Smooth muscle cell of the umbilical artery (primary cell): ENCODE measurements at places on chromosomes 6 and 20. TPM values are rescaled to one million over a fixed set of nuclear protein-coding genes. Genes with fewer than 3 reads are reported as not detected.

ESR1 gene
- total RNA-seq: under 0.01 and 0.05 TPM in 2 replicates

SDCBP2 gene
- total RNA-seq: 1.2 and 1.8 TPM in 2 replicates

ENTPD6 gene
- 51.1 and 83.0 TPM in 2 replicates for total RNA-seq

PNLDC1 gene
- total RNA-seq: 0.28 TPM in 1 of 2 replicates, not detected in the other

GHRH gene
- not detected in 2 replicates for total RNA-seq

CDH22 gene
- total RNA-seq: not detected in 2 replicates

DAAM2 gene
- total RNA-seq: 1.2 and 1.4 TPM in 2 replicates

NKAPL gene
- 0.89 and 1.9 TPM in 2 replicates for total RNA-seq

MLN gene
- total RNA-seq: not detected in 2 replicates

TAPBP gene
- total RNA-seq: 69.8 and 119 TPM in 2 replicates

DEFB126 gene
- total RNA-seq: not detected in 2 replicates

SMLR1 gene
- not detected in 2 replicates for total RNA-seq

PI3 gene
- not detected in 2 replicates for total RNA-seq

CCN6 gene
- not detected in 2 replicates for total RNA-seq

BMP6 gene
- 2.1 and 69.2 TPM in 2 replicates for total RNA-seq

RAD21L1 gene
- total RNA-seq: 0.14 and 0.59 TPM in 2 replicates

TP53RK gene
- total RNA-seq: 12.1 and 15.7 TPM in 2 replicates

CDH4 gene
- 1.8 and 4.1 TPM in 2 replicates for total RNA-seq

IP6K3 gene
- total RNA-seq: 1.1 and 5.9 TPM in 2 replicates

NXT1 gene
- total RNA-seq: 20.1 and 20.2 TPM in 2 replicates

GRM4 gene
- total RNA-seq: 0.23 and 0.30 TPM in 2 replicates

NMBR gene
- total RNA-seq: not detected in 2 replicates

ADGB gene
- under 0.01 TPM in 1 of 2 replicates, not detected in the other for total RNA-seq

PDE7B gene
- total RNA-seq: 18.7 and 35.3 TPM in 2 replicates

RHAG gene
- total RNA-seq: not detected in 2 replicates

CASS4 gene
- total RNA-seq: under 0.01 and 0.14 TPM in 2 replicates

LAMA5 gene
- 6.5 and 25.0 TPM in 2 replicates for total RNA-seq

FKBP5 gene
- 1.8 and 8.9 TPM in 2 replicates for total RNA-seq

WFDC5 gene
- not detected in 2 replicates for total RNA-seq

ERVFRD-1 gene
- not detected in 2 replicates for total RNA-seq

SLC17A1 gene
- total RNA-seq: not detected in 2 replicates

RBM24 gene
- total RNA-seq: 8.0 and 16.2 TPM in 2 replicates

DLL1 gene
- total RNA-seq: under 0.01 and 0.14 TPM in 2 replicates

LINC00237 gene
- not detected in 2 replicates for total RNA-seq

TFAP2C gene
- not detected in 2 replicates for total RNA-seq

TBX18 gene
- total RNA-seq: 3.6 and 14.5 TPM in 2 replicates

OR2J3 gene
- not detected in 2 replicates for total RNA-seq

DEFB124 gene
- not detected in 2 replicates for total RNA-seq

SRMS gene
- total RNA-seq: not detected in 2 replicates

HSPA1A gene
- 73.6 and 99.1 TPM in 2 replicates for total RNA-seq

NFKBIE gene
- total RNA-seq: 5.6 and 6.1 TPM in 2 replicates

AAR2 gene
- 16.9 and 18.1 TPM in 2 replicates for total RNA-seq

ADAT2 gene
- total RNA-seq: 4.2 and 6.2 TPM in 2 replicates

SLA2 gene
- total RNA-seq: not detected in 2 replicates

LRFN2 gene
- not detected in 2 replicates for total RNA-seq

ARMH2 gene
- total RNA-seq: not detected in 2 replicates

CST2 gene
- total RNA-seq: not detected in 2 replicates

RBCK1 gene
- total RNA-seq: 65.0 and 82.0 TPM in 2 replicates

C6orf163 gene
- total RNA-seq: 0.59 and 2.3 TPM in 2 replicates

SLC22A16 gene
- total RNA-seq: not detected in 2 replicates

KCNB1 gene
- not detected in 2 replicates for total RNA-seq

KHDC1L gene
- total RNA-seq: not detected in 2 replicates

PNPLA1 gene
- 0.05 TPM in 1 of 2 replicates, not detected in the other for total RNA-seq

TXLNB gene
- 0.05 TPM in 1 of 2 replicates, not detected in the other for total RNA-seq

VSX1 gene
- total RNA-seq: not detected in 2 replicates
